ENCODE measurements at places on chromosomes 7 and 10.

- DNase-seq = no peak
Observed at GRCh38 chr10:127926455-127926854, 19.6 kb downstream of the PTPRE start.

DNA sequence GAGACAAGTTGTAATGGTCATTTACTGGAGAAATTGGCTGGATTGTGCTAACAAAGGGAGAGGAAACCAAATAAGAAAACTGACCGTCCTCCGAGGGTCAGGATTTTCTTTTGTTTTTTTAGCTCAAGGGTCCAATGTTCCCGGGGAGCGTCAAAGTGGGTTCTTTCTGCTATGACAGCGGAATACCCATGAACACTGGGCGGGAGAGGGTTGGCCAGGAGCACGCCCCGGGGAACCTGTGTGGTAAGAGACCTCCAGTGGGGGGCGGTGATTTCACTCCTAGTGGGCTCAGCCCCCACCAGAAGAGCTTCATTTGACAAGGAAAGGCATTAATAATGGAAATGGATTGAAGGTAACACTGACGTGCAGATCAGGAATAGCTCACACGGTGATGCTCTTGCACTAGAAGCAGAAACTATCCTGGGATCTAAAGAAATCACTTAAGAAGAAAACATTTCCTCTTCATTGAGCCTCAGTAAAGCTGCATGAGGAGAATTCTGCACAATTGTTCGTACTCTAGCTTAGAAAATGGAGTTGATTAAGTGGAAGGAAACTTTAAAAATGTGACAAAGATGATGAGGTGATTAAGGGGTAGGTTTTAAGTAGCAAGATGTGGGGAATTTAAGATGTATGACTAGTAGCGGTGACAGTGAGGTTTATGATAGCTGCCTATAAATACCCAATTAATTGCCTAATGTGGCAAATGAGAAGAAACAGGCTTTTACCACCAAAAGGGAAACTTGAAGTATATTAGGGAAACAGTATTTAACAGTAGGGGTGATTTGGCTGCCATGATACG, 627.2 kb downstream of the SUGCT start:
- no peak for DNase-seq

DNA sequence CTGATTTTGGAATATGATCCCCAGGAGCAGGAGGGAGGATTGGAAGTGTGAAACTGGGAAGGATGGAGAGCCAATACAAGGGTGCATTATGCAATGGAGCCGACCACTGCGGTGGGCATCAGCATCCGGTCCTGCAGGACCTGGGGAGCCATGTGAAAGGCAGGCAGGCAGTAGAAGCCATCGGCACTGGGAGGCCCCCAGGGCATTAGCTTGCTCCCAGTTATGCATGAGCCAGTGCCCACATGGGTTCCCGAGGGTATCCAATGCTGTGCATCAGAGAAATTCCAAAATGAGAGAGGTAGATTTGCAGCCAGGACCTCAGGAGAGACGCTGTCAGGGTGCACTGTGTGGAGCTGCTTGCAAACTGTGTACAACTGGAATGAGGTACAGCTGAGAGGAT, 8.7 kb upstream of the KCP start:
- no peak for DNase-seq

DNA sequence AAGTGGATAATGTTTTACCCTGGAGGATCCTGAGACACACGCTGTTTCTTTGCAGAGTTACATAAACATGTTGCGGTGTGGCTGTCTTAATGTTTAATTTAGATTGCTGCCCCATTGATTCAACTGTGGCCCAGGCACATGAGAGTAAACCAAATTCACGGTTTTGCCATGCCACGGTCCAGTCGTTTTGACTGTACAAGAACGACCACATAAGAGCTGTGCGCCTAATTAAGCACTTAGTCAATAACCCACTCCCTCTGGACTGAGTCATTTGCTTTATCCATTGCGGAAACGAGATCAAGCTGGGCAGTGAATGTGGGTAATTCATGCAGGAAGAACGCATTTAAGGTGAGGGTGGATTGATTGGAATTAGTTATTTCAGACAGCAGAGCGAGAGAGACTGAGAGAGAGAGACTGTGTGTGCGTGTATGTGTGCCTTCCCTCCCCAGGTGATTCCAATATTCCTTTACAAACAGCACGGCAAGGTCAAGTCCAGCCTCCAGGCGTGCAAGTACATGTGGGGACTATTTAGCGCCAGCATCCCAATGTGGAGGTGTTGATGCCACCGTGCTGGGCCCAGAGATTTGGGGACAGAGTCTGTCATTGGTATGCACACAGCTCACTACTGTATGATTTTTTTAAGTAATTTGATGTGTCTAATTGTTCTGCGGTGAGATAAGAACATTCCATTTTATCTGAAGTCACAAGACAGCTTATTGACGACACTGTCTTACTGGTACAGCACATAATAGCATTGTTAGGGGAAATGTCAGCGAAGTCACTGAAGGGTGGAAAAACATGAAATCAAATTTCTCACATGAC, 8.4 kb upstream of the TEX36 start:
- no peak for DNase-seq

DNA sequence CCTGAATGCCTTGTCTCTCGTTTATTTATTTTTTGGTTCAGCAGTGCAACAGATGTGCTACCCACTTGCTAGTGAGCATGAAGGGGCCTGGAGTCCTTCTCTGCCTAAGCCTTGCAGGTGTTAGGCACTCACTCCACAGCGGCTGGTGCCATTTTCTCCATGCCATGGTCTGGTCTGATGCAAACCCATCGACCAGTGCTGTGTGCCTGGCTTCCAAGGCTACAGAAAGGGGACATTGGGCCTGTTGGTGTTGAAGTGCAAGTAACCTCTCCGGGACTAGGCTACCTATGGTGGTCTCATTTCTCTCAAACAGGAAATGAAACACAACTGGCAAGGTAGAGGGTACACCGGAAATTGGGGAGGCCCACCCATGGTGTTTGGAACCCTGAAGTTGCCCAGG, 198.1 kb downstream of the ADARB2 start:
- no peak for DNase-seq

DNA sequence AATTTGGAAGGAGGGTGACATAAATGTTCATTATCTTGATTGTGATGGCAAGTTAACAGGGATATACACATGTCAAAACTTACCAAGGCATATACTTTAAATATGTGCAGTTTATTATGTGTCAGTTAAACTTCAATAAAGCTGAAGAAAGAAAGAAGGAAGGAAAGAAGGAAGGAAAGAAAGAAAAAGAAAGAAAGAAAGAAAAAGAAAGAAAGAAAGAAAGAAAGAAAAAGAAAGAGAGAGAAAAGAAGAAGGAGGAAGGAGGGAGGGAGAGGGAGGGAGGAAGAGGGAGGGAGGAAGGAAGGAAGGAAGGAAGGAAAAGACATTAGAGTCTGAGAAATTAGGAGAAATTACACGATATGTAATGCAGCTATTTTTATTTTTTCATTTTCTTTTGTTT, 15.9 kb upstream of the GSTK1 start:
- no peak for DNase-seq

Data from mucosa of descending colon (tissue), 3 donors.